NCI-H2171 treated with DMSO at 0.1 percent for 48 hours (cell line): ENCODE measurements at places on chromosomes 2 and 18.

GRCh38 chr2:109432421-109432820 is 181.3 kb downstream of the SEPTIN10 start:
- DNase-seq, result no peak

DNA sequence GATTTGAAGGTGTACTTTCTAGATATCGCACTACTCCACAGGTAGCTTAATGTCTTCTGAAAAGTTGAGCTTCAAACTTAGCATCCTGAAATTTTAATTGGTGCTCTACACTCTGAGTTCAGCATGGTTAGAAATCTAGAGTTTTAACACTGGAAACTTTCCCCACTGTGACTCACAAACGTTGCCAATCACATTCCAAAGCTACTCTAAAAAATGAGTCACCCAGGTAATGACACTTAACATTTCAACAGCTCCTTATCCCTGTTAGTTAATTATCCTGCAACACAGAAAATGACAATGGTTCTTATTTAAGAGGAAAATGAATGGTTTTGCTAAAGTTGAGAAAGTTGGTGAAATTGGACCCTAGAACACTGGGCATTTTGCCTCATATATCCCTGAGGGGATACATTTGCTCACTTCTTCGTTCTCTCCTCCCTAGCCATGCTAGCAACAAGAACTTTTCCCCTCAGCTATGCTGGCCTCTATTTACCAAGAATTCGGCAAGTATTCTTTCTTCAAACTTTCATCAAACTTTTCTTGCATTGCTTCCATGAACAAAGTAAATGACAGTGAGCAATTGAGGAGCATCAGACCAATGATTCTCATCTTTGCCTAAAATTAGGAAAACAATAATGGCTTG is 1024.1 kb upstream of the KLHL29 start:
- no peak for DNase-seq

DNA sequence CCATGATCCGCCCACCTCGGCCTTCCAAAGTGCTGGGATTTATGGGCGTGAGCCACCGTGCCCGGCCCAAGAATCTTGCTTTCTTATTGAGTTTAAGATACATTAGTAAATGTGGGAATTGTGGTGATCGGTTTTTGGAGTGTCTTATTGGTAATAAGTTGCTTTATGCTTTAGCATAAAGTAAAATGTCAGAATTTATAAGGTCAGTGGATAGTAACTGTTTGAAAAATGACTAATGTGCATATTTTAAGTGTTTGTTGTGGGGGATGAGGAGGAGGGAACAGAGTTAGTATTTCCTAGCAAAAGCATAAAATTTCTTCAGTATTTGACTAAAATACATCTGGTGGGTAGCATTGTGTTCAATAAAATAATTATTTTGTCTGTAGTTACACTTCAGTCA is 77.4 kb downstream of the SLC39A10 start:
- DNase-seq, result no peak

DNA sequence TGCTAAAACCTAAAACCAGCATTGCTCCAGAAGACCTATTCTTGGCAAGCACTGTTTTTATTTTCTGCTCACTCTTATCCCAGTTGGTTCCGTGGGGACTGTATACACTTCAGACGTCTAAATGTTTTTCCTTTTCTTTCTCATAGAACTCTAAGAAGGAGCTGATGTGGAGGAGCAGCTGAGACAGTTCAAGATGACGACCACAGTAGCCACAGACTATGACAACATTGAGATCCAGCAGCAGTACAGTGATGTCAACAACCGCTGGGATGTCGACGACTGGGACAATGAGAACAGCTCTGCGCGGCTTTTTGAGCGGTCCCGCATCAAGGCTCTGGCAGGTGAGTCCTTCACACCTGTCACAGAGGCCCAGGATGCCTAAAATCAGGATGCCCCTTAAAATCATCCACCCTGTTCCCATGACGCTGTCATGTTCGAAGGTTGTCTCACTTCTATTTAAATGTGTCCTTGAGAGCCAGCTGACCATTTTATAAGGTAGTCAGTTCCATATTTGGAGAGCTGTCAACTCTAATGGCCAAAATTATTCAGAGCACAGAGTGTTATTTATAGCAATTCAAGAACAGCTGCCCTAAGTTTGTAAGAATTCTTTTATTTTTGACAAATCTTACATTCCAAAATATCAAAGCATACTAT is 70.2 kb downstream of the SPTBN1 start:
- DNase-seq, result no peak

DNA sequence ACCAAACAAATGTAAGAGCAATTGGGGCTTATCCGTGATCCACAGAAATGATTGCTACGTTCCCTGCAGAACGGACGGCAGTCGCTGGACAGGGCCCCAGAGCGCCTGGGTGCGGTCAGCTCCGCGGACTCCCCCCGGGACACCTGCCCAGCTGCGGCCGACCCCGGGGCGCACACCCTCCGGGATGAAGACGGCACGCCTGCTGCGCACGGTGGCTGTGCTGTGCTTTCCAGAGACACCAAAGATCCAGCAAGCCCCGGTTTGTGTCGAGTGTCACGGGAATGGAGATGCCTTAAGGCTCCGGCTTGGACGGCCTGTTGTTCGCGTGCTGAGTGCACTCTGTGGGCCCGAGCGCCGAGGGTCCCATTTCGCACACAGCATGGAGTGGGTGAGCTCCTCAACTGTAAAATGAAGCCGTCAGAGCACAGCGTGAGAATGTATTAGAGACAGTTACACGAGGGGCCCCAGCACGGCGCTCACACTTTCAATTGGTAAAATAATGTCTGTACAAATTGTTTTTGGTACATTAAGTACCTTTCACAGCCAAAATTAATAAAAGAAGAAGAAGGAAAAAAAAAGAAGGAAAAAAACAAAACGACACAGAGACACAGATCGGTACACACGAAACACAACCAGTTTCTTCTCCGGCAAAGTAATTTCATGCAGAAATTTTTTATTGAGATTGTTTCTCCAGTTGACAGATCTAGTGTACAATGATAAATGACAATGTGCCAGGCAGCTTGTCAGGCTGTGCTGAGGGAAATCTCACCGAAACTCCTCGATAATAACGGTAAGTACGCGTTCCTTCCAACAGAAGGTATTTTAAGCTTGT is 615.8 kb upstream of the SALL3 start:
- no peak for DNase-seq

- DNase-seq, result no peak
Measured at GRCh38 chr2:142270291-142270690, 139.5 kb upstream of the LRP1B start.

DNA sequence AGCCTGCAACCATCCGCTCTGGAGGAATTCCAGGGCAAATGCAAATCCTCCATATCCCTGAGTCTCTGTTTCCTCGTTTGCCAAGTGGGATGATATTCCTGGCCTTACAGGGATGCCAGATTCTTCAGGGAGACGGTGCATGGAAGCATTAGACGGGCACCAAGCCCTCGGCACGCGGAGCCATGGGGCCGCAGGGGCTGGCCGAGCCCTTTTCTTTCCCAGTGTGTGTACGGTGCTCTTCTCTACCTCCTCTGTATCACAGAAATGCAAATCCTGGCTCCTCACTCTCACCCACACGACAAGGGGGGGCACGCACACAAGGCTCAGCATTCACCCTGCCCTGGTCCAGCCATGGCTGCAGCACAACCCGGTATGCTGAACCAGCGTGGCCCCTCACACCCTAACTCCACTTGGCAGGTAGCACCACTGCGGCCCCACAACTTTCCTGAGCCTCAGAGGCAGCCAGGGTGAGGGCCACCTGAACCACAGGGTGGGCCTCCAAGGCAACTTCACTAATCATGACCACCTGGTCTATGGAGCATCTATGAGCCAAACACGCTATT is 64.1 kb upstream of the SALL3 start:
- DNase-seq, result no peak

GRCh38 chr2:46000660-46001059 is 296.5 kb upstream of the EPAS1 start:
- no peak for DNase-seq

DNA sequence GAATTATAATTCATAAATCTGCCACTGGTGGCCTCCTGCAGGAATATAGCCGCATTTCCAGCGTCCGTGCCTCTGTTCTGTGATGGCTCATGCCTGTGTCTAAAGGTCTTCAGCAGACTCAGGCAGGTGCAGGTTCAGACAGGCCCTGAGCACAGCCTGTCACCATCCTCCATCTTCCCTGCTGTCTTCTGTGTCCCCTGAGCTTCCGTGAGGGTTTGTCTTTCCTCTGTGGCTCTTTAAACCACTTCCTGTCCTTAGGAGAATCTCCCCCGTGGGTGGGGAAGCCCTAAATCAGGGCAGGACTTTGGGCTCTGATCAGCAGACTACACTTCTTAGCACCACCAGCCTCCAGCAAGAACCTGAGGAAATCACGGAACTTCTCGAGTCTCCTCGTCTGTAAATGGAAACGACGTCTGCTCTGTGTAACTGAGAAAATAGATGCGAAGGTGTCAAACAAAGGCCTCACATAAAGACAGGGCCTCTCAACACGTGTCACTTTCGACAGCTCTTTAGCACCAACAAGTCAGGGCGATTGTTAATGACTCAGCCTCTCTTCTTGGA is 24.1 kb upstream of the NFATC1 start:
- DNase-seq, result no peak

DNA sequence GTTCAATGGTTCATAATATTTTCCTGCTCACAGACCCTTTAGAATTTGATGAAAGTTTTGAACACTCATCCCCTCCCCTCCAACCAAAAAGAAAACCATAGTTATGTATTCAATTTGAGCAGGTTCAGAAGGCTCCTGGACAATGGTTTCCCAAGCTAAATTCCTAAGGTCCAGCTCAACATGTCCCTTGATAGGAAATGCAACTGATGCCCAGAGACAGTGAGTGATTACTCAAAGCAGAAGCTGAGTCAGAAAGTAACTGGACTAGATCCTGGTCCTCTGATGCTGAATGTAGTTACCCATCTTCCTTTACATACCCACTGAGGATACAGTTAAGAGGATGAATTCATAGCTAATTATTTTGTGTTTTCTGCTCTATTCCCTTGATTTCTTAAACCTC is 218.9 kb upstream of the NCKAP5 start:
- no peak for DNase-seq

DNA sequence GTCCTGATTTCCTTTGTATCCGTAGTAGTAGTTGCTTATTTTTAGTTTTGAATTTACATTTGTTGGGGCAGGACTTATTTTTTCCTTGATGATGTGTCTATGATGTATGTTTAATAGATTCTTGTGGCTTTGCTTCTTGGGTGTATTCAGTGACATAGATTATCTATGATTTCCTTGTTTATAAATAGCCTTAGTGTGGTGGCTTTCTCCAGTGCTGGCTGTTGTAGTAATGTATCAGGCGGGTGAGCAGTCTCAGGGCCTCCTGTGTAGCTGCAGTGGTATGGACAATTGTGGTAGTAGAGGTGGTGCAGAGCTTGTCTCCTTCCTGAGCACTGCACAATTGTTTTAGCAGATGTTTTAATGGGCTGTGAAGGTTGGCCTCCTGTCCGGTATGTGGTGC is 60.5 kb downstream of the SMCHD1 start:
- no peak for DNase-seq

- DNase-seq, result peak; percentile 61
Measured at GRCh38 chr2:1791685-1792435, 47.5 kb upstream of the PXDN start.

GRCh38 chr2:240394549-240394948 is 40.9 kb upstream of the GPC1 start:
- no peak for DNase-seq

DNA sequence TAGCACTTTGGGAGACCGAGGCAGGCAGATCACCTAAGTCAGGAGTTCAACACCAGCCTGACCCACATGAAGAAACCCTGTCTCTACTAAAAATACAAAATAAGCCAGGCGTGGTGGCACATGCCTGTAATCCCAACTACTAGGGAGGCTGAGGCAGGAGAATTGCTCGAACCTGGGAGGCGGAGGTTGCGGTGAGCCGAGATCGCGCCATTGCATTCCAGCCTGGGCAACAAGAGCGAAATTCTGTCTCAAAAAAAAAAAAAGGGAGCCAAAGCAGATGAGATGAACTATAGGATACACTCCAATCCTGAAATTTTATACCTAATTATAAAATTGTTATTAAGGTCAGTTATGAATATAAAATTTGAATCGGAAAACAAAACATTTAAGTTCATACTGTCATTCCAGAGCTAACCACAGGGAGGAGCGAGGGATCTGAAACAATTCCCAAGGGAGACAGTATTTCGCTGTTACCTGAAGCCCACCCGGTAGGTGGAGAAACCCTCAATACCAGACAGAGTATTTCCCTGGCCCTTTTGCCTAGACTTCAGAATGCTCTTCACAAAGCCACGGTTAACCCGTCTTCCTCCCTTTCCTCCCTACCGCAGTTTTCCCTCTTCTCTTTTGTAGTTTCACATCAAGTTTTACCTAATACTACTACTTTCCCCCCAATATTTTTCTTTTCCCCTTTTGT is 1.4 kb downstream of the PPM1G start:
- DNase-seq, result peak; percentile 91

- no peak for DNase-seq
Measured at GRCh38 chr18:67511840-67512239, 4.7 kb downstream of the DSEL start.

- DNase-seq, result no peak
Measured at GRCh38 chr18:63421514-63421913, 762 bp downstream of the VPS4B start.

DNA sequence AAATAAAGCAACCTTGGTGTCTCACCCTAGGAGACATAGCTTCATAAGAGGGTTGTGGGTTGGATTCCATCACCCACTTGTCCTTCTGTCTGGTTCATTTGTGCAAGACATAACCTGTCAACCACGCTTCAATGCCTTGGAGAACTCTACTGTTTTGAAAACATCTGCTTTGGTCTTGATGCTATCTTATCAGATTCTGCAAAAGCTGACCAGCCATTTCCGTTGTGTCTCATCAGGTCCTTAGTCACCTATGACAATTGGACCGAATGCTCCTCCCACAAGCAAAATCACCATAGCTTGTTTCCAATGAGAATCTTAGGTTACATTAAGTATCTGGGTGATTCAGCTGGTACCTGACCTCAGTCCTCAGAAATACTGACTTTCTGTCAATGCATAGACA is 35.4 kb downstream of the STAT4 start:
- DNase-seq, result no peak

GRCh38 chr18:76699923-76700322 is 122.4 kb upstream of the ZNF236 start:
- DNase-seq, result no peak

GRCh38 chr2:118903029-118903351 is 39.0 kb upstream of the MARCO start:
- no peak for DNase-seq

- DNase-seq, result peak; percentile 19
Measured at GRCh38 chr18:74333091-74333490, 17.5 kb downstream of the C18orf63 start.

DNA sequence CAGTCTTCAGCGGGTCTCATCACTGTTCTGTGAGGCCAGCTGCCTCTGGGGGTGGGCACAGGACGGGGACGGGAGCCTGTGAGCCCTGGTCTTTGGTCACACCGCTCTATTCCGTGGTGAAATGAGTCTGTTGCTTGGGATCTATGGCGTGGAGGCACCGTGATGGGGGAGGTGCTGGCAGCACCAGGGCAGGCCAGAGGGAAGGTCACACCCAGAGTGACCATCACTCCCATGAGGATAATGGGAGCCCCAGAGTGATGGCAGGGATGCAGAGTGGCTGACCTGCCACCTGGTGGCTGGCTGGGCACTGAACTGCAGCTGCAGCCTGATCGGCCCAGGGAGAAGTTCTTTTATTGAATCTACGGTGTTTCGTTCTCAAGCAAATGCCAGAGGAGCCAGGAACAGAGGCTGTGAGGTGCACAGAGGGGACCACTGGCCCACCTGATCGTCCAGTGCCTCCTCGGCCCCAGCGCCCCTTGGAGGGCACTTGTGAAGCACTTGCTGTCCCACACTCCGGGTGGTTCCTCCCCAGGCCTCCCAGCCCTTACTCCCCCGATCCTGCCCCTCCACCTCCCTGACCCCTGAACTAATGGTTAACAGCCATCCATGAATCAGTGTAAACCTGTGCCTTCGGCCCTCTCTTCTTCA is 17.9 kb downstream of the KCNIP3 start:
- no peak for DNase-seq

- no peak for DNase-seq
Measured at GRCh38 chr18:10207682-10208345, 246.6 kb upstream of the APCDD1 start.
